ENCODE measurements at places on chromosomes 1 and 21. TPM values are rescaled to one million over a fixed set of nuclear protein-coding genes. Genes with fewer than 3 reads are reported as not detected.

The TRPM2 gene
- polyA plus RNA-seq = 7.2 TPM

The FAM110D gene
- polyA plus RNA-seq = 0.04 TPM

The AIRE gene
- not detected for polyA plus RNA-seq

The IL23R gene
- not detected for polyA plus RNA-seq

The KRTAP13-4 gene
- polyA plus RNA-seq = not detected

The LRRIQ3 gene
- 2.8 TPM for polyA plus RNA-seq

The LRRC39 gene
- 0.45 TPM for polyA plus RNA-seq

The DFFA gene
- polyA plus RNA-seq = 31.7 TPM
